ENCODE measurements at places on chromosomes 7 and 10.
A peak's percentile ranks its signal among the peaks of the same experiment; 100 is the strongest.

DNA sequence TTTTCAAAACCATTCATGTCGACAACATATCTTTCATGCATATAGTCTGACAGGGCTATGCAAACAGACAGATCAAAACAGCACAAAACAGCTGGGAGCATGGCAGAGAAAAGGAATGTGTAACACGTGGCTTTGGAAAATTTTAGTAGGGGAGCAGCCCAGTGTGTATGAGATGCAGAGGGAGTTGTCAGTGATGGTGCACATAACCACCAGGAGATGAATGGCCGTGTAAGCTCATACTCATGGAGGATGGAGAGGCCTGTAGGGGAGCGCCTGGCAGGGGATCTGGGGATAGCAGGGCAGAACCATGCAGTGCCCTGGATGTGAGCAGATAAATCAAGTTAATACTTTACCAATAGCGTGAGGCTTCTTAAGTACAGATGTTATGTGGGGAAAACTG lies 45.7 kb downstream of the RHOBTB1 start:
- no peak for DNase-seq

DNA sequence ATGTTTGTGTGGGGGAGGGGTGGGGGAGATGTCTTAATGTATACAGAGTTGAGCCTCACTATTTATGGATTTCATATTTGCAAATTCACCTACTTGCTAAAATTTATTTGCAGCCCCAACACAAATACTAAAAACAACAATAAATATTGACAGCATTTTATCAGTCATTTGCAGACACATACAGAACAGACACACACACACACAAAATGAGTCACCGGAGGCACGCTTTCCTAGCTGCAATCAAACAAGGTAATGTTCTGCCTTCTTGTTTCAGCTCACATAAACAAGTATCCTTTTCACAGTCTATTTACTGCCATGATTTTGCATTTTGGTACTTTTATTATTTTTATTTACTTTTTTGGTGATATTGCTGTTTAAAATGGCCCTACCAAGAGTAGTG lies 88.5 kb downstream of the IPMK start:
- no peak for DNase-seq

DNA sequence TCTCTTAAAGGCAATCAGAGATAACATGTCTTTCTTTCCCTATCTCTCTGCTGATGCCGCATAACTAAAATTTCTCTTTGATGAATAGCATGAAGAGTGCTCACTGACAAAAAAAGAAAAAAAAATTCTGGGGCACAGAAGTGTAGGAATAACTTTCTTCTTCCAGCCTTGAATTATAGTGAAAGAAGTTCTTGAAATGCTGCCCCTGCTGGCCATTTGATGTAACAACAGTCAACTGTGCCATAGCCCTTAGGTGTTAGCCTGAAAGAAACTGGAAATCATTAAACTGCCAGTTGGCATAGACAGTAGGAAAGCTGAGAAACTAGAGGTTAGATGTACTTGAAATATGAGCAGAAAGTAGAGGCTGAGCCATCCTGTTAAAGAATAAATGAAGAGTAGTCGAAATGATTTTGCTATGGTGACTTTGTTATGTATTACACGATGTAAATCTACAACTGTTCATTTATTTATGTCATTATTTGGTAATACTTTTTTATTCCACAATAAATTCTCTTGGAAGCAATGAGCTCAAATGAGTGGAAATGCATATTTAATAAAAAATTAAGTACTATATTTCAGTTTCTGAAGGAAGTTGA lies 48.3 kb upstream of the FAM171A1 start:
- DNase-seq = no peak

DNA sequence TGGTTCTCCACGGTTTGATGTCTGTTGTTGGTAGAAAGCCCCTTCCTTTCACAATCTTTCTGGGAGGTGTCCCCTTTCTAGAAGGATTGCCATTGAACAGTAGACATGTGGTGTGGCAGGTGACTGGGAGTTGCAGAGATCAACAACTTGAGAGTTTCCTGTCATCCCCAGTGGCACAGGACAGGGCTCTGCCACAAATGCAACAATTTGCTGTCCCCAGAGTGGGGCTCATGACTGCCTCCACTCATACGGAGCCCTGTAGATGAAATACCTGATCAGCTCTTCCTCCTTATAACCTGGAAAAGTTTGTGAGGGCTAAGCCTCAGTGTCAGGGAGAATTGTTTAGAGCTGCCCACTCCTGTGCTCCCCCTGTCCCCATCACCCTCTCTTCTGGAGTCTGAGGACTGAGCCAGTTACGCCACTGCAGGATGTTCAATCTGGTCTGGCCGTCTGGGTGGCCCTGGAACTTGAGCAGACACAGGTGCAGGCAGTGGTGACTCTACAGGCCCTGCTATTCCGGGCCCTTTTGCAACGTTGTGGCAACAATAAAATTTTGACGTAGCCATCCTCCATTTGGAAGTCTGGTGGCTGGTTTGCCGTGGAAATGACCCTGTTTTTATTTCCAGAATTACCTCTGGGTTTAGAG lies 6.5 kb downstream of the DBNL start:
- no peak for DNase-seq

GRCh38 chr10:31830887-31831286 lies 97.7 kb downstream of the ARHGAP12 start:
- no peak for DNase-seq

DNA sequence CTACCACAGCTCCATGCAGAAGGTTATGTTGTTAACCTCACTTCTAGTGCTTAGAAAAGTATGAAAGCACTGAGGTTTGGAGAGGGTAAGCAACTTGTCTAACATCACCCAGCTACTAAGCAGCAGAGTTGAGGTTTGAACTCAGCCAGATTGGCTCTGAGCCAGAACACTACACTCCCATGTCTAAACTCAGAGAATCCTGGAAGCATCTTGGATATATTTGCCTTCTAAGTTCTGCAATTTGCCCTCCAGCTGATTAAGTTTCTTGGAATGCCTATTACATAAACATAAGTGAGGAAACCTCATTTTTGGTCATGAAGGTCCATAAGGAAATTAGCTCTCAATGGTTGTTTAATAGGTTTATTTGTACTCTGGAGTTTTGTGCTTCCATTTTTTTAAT lies 78.1 kb upstream of the PHYHIPL start:
- no peak for DNase-seq

DNA sequence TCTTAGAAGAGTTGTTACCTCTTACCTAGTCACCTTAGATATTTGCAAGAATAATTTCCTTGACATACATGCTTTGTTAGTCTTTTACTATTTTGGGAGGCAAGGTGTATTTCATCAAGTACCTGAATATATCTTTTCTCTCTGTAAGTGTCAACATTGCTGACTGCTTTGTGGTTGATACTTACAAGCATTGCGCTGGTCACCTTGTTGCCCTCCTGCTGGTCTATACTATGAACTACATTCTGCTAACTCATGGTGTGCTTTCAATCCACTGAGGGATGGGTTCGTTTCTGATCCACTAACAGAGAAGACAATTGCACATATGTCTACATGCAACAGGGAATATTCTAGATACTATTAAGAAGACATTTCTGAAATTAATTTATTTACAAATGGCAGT lies 837.8 kb upstream of the COBL start:
- no peak for DNase-seq

GRCh38 chr7:155011086-155011485 lies 8.2 kb upstream of the PAXIP1 start:
- no peak for DNase-seq

DNA sequence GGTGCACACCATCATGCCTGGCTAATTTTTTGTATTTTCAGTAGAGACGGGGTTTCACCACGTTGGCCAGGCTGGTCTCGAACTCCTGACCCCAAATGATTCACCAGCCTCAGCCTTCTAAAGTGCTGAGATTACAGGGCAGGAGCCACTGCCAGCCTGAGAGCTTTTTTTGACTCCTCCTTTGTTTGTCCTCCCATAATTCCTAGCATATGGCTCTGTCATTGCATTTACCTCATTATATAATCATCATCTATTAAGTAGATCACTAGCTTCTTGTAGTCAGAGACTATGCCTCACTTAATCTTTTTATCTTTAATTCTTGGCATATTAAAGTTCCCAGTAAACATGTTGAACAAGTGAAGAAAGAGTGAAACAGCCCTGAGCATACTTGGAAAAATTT lies 82.1 kb downstream of the CPEB3 start:
- no peak for DNase-seq

DNA sequence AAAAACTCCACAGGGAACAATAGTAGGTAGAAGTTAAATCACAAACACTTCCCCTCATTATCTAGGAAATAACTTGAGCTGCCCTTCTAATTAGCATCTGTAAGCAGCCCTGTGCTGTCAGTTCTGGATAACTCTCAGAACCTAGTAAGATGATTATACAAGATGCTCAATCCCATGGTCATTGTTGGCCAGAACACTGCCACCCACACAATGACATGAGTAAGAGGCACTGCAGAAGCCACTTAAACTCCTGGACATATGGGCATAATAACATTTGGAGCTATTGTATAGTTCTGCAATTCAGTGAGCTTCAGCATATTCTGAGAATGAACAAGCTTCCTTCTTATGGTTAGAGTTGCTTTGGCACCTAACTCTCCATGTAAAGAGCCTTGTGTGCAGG lies 153.8 kb downstream of the PLPP4 start:
- DNase-seq = no peak

DNA sequence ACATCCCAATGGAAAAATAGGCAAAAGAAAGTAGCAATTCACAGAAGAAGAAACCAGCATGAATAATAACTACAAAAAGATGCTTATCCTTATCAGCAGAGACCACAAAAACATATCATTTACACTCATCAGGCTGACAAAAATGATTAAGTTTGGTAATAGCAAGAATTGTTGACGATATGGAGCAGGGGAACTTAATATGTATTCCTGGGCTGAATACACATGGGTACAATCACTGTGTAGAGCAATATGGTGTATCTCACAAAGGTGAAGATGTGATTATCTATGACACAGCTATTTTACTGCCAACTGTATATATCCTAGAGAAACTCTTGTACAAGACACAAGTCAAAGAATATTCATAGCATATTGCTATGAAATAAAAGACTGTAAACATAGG lies 141.8 kb upstream of the NOBOX start:
- no peak for DNase-seq

- no peak for DNase-seq
Measured at GRCh38 chr7:86747698-86748097, 104.0 kb downstream of the GRM3 start.

DNA sequence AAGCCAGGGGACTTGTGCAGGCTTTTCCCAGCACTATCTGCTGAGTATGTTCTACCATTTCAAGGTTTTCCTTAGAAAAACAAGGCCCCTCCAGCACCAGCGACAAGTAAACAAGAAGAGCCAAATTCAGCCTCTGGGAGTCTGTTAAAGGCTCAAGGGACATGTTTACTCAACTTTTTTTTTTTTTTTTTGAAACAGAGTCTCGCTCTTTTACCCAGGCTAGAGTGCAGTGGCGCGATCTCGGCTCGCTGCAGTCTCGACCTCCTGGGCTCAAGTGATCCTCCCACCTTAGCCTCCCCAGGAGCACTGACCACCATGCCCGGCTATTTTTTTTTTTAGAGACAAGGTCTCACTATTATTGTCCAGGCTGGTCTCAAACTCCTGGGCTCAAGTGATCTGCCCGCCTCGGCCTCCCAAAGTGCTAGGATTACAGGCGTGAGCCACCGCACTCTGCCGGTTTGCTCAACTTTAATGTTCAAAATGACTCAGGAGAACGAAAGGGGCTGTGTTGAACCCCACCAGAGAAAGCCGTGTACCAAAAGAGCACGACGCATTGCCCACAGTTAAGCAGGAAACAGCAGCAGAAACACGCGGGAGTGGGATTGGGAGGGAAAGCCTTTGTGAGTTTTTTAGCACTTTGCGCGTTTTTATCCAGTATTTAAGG lies 772 bp downstream of the PRDX3 start:
- no peak for DNase-seq

GRCh38 chr7:89072081-89072480 lies 276.5 kb upstream of the TEX47 start:
- peak; percentile 20 for DNase-seq

DNA sequence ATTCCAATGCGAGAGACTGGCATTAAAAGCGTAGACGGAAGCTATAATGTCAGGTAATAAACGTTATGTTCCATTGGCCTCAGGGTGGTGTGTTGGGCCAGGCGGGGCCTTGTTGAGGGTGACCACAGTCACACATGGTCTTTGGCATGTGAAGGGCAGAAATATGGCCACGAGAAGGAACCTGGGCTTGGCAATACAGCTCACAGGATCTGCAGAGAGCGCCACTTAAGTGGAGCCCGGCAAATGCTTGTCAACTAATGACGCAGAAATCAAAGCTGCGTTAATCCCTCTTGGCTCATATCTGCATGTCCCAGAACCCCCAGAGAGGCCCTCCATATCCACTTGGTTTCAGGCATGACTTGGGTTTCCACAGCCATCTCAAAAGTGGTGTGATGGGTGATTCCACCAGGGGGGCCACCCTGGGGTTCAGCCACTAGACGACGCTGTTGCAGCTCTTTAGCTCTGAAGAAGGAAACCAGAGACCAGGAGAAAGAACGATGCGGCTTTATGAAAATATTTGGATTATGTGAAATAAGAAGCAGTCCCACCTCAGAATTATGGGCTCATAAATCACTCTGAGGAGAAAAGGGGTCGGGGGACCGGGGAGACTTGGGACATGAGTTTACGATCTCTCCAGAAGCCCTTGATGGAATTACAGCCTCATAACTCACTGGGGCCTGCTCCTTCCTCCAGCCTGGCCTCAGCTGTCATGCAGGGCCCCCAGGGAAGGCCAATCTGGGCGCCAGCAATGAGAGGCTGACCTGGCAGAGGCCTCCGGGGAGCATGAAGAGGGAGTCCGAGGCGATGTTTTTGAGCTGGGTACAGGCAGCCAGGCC lies 462.5 kb downstream of the PLXNA4 start:
- no peak for DNase-seq

DNA sequence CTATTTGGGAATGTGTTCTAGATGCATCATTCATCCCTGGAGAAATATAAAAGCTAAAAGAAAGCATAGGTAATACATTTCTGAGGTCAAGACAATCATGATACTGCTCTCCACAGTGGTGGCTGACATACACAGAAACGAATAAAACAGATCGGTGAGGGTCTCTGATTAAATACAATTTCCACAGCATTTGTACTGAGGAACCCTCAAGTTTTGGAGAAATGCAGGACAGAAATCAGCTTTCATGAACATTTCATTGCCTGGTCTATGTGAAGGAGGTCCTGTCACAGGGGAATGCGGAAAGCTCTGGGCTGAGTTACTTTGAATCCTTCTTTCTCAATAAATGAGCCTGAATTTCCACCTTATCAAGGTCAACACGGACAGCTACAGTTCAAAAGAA lies 67.9 kb upstream of the ITGB1 start:
- DNase-seq = no peak

- DNase-seq = no peak
Measured at GRCh38 chr10:74932648-74933047, 106.2 kb downstream of the KAT6B start.

- no peak for DNase-seq
Measured at GRCh38 chr7:54987772-54988171, 31.0 kb upstream of the EGFR start.

DNA sequence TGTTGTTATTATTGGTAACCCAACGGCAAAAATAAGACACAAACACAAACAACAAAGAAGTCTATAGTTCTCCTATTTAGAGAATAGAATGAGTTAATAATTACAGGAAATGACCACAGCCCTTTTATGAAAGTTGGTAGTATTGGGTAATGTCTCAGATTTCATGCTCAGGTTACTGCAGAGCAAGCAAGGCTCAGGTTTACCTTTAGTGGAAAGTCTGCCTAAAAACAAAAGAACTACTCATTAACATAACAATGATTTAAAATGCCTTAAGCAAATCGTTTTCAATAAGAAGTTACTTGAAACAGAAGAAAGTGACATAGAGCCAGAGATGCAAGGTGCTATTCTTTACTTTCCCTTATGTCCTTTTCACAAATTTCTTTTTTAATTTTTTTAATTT lies 441.2 kb downstream of the PLXDC2 start:
- DNase-seq = no peak

GRCh38 chr10:21315645-21316220 lies 209.7 kb downstream of the SKIDA1 start:
- DNase-seq = no peak

Data from forelimb muscle (tissue), 1 donor.